ENCODE measurements at places on chromosomes 2 and 18.

GRCh38 chr2:217444932-217445331 is 557.9 kb downstream of the TNS1 start:
- no peak for DNase-seq

GRCh38 chr2:200168641-200169555 is 137.6 kb upstream of the SPATS2L start:
- DNase-seq: peak; percentile 69

- DNase-seq: no peak
These were observed 304.4 kb upstream of the SALL3 start for GRCh38 chr18:78675231-78675630.

GRCh38 chr2:147006736-147007141 is 838.1 kb upstream of the ACVR2A start:
- peak; percentile 59 for DNase-seq

GRCh38 chr2:100016756-100017155 is 125.6 kb downstream of the AFF3 start:
- no peak for DNase-seq

- DNase-seq: no peak
These were observed 72.1 kb upstream of the MAP4K4 start for GRCh38 chr2:101625387-101625786.

DNA sequence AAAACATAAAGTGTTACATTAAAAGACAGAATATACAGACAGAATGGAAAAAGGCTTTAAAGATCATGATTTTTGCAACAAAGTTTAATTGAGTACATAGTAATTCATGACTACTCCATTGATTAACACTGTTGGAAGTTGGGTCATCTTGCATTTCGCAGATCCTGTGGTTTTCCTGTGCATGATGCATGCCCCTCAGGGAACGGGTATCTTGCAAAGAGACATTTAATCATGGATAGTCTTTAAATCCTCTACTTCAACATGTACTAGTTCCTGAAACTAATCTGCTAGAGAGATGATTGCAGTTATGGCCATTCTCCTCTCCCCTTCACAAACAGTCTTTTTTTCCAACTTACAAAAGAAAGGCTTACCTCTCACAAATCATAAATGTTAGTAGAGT is 155.6 kb upstream of the DSEL start:
- peak; percentile 66 for DNase-seq

DNA sequence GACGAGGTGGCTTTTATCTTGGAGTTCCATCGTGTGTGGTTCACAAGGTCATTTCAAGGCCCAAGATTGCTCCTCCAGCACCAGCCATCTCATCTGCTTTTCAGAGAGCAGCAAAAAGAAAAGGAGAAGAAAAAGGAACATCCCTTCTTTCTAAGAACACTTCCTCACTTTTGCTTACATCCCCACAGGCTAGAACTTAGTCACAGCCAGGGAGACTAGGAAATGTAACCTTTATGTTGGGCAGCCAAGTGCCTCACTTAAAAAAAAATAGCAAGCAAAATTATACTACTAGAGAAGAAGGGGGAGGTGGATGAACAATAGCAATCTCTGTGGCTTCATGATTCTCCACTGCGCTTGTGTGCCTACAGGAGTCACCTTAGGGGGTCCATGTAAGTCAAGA is 141.8 kb downstream of the SMAD2 start:
- DNase-seq: no peak

DNA sequence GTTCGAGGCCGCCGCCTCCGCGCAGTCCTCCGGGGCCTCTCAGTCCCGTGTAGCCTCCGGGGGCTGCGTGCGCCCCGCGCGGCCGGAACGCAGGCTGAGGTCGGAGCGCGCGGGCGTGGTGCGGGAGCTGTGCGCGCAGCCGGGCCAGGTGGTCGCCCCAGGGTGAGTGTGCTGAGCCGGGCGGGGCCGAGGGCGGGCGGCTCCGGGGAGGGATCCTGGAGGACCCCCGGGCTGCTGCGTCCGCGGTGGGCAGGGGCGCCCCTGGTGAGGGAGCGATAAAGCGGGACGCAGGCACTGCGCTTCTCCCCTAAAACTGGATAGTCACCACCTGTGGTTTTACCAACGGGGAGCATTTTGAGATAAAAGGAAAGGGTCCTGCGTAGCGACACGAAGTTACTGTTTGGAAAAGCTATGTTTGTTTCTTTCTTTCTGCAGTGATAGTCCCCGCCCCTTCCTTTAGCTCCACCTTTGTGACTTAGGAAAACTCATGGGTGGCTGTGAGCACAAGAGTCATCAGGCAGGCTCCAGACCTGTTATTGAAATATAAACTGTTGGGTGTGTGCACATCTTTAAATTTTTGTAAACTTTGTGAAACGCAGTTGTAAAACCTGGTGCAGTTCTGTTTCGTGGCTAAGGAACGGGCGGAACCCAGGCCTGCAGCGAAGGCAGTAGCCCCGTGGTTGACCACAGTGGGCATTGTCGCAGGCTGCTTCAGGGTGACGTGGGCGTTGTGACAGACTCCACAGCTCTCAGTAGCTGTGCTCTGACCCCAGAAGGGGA is 687 bp downstream of the CTDP1 start:
- DNase-seq: peak; percentile 13

- no peak for DNase-seq
These were observed 3.2 kb upstream of the GPR155 start for GRCh38 chr2:174490051-174490450.

DNA sequence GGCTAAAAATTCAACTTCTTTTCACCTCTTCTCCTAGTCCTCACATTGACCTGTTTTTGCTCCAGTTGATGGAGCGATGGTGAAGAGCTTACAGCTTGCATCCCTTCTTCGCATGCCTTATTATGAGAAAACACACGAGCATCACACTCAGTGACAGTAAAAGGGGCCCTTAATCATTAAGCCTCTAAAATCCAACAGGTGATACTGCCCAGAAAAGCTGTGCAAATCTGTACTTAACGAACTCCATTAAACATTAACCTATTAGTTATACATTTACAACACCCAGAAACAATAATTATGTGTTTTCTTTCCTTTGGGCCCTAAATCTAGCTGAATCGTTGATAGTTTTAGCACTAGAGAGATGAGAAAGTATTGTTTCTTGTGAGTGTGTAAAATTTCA is 54.8 kb downstream of the LAMA1 start:
- DNase-seq: no peak

DNA sequence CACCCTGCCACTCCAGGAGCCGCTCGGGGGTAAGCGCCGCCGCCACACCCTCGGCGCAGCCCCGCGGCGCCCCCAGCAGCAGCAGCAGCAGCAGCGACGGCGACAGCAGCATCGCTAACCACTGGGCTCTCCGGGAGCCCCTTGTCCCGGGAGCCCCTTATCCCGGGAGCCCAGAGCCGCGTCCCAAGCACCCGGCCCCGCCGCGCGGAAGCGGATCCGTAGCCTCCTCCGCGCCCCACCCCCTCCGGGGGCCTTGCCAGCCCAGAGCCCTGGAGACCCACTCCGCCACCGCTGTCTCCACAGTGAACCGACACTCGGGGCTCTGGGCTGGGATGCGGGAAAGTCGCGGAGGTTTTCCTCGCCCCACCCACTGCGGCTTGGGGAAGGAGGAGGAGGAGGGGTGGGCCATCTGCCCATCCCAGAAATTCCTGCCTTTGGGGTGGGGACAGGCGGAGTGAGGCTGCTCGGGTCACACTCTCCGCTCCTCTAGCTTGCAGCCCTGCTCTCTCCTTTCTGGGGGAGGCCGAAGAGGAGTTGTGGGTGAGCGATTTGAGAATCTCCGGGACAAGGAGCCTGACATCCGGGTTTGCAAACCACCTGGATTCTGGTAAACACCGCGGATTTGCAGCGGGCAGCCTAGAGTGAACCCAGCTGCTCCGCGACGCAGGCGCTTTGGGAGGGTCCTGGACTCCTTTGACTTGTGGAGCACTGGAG is at the start of gene PLA2R1:
PLA2R1 (minus strand) TSS at position 324 of the 714 bp plus-strand sequence; CDS start at position 112, 212 bp downstream.
- peak; percentile 43 for DNase-seq

DNA sequence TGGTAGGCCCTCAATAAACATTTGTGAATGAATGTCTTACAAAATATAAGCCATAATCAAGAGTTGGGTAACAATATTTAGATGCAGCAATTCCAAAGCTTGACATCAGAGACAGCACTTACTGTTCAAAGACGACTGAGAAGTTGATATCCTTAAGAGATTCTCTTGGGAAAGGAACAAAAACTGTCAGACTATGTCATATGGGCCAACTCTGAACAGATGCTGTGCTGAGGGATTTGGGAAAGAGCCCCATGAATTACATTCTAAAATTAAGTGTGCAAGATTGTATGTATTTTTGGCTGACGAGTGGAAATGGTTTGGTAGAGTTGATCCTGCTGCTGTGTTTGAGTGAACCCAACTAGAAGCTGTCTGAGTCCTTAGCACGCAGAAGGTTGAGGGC is 250.7 kb upstream of the LINC00305 start:
- no peak for DNase-seq

DNA sequence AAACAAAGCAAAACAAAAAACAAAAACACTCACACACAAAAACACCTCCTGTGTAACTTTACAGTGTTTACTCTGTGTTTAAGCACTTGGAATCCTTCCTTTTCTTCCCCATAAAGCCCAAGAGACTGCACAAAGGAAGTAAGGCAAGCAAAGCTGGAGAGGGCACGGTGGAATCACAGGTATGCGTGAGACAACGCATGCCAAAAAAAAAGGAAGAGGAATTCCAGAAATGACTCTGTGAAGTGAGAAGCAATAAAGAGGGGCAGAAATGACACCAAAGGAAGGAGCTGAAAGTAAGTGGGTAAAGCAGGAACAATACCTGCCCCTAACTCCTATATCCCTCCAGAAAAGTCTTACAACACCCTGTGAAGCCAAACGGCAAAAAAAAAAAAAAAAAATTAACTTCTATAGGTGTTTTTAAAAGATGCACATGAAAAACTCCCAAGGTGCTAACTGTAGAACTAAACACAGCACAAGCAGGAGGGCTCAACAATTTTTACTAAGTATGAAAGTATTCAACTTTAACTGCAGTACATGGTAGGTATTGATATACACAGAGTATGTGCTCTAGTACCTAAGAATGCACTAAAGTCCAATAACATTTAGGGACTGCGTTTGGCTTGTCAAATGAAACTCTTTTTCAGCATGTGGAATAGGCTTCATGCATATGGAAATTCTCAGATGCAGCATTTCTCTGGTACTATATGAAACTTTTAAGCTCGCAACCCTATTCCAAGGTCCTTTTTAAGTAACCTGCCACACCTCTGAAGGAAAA is 9.1 kb downstream of the RND3 start:
- peak; percentile 73 for DNase-seq

DNA sequence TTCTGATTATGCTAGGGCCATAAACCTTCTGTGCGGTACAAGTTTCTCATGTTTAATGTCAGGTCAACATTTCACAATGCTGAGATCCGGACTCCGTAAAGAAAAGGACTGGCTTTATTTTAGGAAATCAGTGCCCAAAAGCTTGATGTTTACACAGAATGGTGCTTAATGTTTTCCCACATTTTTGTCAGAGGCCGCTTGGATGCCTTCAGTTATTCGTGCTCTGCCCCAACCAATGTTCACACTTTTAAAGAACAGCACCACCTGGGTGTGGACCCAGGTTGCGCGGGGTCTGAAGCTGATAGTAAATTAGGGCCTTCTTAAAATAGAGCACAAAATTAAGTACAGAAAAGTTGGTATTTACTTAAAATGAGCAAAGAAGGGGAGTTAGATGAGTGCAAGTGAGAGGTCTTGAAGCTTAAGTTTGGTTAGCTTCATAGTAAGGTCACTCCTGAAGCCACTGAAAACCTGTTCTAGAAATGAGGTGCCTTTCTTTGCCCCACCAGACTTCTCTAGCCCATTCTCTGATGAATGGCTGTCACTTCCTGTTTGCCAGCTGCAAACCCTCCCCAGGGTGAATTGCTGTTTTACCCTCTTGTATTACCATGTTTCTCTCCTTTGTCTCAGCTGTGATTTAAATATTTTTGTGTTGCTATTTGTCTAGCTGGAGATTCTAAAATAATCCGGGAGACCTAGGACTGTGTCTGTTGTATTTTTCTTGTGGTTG is 20.5 kb downstream of the SLC3A1 start:
- DNase-seq: no peak

DNA sequence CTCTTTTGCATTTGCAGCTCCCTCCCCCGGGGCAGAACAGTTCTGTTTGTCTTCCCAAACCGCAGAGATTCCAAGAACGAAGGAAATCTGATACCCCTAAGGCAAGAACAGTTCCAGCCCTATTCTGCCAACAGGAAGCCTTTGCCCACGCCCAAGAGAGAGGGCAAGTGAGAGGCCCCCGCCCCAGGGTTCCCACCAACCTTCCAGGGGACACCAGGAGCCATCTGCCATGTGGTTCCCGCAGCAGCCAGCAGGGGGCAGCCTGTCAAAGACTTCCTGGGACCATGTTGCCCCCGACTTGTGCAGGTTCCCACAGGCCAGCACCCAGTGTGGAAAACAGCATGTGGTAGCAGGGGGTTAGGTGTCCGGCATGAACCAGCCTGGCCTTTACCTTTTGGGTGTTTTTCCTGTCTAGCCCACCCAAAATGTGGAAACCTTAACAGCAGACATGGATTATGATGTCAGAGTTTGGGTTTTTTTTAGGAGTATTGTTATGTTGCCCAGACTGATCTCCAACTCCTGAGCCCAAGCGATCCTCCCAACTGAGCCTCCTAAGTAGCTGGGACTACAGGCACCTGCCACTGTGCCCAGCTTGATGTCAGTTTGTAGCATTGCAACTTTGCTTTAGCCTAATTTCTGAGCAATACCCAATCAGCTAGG is 21.7 kb upstream of the EFHD1 start:
- DNase-seq: peak; percentile 56

GRCh38 chr18:11714244-11714918 is 25.3 kb downstream of the GNAL start:
- DNase-seq: no peak

GRCh38 chr2:173062801-173063200 is 12.8 kb upstream of the MAP3K20 start:
- peak; percentile 74 for DNase-seq

DNA sequence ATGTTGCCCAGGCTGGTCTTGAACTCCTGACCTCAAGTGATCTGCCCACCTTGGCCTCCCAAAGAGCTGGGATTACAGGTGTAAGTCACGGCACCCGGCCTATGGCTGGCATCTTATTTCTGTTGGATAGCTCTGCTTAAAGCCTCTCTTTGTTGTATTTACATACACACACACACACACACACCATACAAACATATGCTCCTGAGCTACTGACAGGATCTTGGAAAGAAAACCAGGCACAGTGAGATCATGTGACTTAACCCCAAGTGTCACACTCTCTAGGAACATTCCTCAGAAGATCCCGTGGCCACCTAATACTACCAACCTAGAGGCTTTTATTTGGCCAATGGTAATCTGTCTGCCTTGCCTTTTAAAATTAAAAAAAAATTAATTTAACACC is 85.1 kb upstream of the HAAO start:
- DNase-seq: no peak

GRCh38 chr2:137943678-137944347 is 20.5 kb upstream of the HNMT start:
- no peak for DNase-seq

GRCh38 chr2:218991674-218992168 is 1.5 kb downstream of the CRYBA2 start:
- peak; percentile 25 for DNase-seq

All from fibroblast of upper back skin (primary cell).